ENCODE measurements at places on chromosomes 3 and 15.

GRCh38 chr3:143119974-143120715 is 574 bp downstream of the CHST2 start:
- peaks cover 7% of the 10 kb centered on the region for H3K36me3 ChIP-seq
- DNase-seq = peak; percentile 90
- no peaks in the 10 kb centered on the region for H3K27me3 ChIP-seq
- peak overlapping the region; percentile 94 for H3K27ac ChIP-seq

DNA sequence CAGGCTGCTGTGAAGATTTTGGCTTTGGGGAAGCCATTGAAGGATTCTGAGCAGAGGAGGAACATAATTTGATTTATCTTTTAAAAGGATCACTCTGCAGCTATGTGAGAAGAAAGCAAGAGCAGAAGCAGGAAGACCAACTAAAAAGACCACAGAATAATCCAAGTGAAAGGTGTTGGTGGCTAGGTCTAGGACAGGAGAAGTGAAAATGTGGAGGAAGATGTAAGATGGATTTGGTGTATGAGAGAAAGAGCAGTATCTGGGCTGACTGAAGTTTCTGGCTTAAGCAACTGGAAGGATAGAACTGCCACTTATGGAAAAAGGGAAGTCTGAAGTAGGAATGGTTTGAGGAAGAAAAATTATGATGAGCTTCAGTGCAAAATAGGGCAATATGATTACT is 62.0 kb downstream of the SFMBT1 start:
- peak overlapping the region; percentile 77 for H3K27ac ChIP-seq
- no peaks in the 10 kb centered on the region for H3K36me3 ChIP-seq
- DNase-seq = no peak
- no peak overlapping the region for H3K4me3 ChIP-seq
- peaks cover 20% of the 10 kb centered on the region for H3K4me1 ChIP-seq

DNA sequence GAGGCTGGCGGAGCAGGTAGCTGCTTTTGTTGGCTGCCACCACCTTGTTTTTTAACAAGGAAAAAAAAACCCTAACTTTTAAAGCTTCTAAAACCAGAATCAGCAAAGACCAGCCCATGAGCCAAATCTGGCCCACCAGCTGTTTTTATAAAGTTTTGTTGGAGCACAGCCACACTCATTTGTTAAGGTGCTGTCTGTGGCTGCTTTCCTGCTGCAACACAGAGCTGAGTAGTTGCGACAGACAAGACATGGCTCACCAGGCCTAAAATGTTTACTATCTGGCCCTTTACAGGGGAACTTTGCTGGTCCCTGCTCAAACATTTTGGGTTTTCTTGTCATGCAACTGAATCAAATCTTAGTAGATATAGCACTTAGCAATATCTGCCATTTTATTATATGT is 18.9 kb downstream of the EFCAB12 start:
- H3K4me1 ChIP-seq = peaks cover 3% of the 10 kb centered on the region
- DNase-seq = no peak
- H3K27me3 ChIP-seq = no peaks in the 10 kb centered on the region
- no peak overlapping the region for H3K4me3 ChIP-seq

GRCh38 chr3:124207873-124208485 is 216.1 kb upstream of the ROPN1 start:
- H3K4me3 ChIP-seq = no peak overlapping the region
- DNase-seq = no peak
- no peaks in the 10 kb centered on the region for H3K36me3 ChIP-seq
- peaks cover 5% of the 10 kb centered on the region for H3K4me1 ChIP-seq
- H3K27ac ChIP-seq = peak overlapping the region; percentile 35

DNA sequence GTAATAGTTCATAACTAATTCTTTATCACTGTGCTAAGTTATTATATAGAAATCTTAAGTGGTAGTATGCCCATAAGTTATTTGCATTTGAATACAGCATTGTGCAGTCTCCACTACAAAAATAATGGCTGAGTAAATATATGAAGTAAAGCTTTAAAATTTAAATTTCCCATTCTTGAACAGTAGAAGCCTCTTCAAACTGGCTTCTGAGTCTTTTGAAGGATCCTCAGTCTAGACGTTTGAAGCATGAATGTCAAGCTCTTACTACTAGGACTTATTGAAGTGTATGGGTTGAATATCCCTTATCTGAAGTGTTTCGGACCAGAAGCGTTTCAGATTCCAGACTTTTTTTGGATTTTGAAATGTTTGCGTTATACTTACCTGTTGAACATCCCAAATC is 16.3 kb downstream of the MORF4L1 start:
- no peak overlapping the region for H3K27ac ChIP-seq
- no peak overlapping the region for H3K4me3 ChIP-seq
- H3K27me3 ChIP-seq = no peaks in the 10 kb centered on the region
- peaks cover 100% of the 10 kb centered on the region for H3K36me3 ChIP-seq
- peaks cover 23% of the 10 kb centered on the region for H3K4me1 ChIP-seq

GRCh38 chr15:25439369-25439836 is 579 bp upstream of the UBE3A start:
- H3K27me3 ChIP-seq = no peaks in the 10 kb centered on the region
- peak overlapping the region; percentile 98 for H3K27ac ChIP-seq
- peak overlapping the region; percentile 52 for H3K4me3 ChIP-seq
- no peak for DNase-seq
- no peaks in the 10 kb centered on the region for H3K36me3 ChIP-seq
- H3K4me1 ChIP-seq = peaks cover 11% of the 10 kb centered on the region

GRCh38 chr3:154684021-154684420 is 254.0 kb upstream of the GPR149 start:
- H3K27ac ChIP-seq = no peak overlapping the region
- no peak overlapping the region for H3K4me3 ChIP-seq
- DNase-seq = no peak

DNA sequence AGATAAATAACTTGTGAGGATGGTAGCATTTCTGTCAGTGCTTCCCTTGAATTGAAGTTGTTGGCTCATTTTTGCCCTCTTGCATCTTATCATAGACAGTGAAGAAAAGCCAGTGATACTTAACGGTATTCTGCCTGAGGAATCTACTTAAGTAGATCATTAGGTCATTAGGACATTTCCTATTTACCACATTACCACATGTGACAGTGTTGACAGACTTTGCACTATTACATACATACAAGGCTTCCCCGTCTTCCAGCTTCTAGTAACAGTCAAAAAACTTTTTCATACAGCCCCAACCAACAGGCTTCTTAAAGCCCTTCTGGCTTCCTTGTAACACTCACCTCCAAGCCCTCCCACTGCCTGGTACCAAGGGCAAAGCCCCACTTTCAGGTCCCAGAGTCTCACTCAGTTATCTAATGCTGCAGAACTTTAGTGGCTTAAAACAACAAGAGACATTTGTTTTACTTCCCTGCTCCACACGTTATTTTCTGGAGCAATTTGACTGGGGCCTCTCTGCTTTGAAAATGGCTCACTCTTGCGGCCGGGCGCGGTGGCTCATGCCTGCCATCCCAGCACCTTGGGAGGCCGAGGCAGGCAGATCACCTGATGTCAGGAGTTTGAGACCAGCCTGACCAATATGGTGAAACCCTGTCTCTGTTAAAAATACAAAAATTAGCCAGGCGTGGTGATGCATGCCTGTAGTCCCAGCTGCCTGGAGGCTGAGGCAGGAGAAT is 40.0 kb downstream of the ASB7 start:
- no peak for DNase-seq
- peaks cover 65% of the 10 kb centered on the region for H3K4me1 ChIP-seq
- H3K36me3 ChIP-seq = peaks cover 6% of the 10 kb centered on the region
- peak overlapping the region; percentile 47 for H3K27ac ChIP-seq
- no peaks in the 10 kb centered on the region for H3K27me3 ChIP-seq

- no peaks in the 10 kb centered on the region for H3K36me3 ChIP-seq
- H3K4me3 ChIP-seq = no peak overlapping the region
- DNase-seq = no peak
- H3K27me3 ChIP-seq = no peaks in the 10 kb centered on the region
These were observed 56.2 kb downstream of the IL5RA start for GRCh38 chr3:3053974-3054373.

DNA sequence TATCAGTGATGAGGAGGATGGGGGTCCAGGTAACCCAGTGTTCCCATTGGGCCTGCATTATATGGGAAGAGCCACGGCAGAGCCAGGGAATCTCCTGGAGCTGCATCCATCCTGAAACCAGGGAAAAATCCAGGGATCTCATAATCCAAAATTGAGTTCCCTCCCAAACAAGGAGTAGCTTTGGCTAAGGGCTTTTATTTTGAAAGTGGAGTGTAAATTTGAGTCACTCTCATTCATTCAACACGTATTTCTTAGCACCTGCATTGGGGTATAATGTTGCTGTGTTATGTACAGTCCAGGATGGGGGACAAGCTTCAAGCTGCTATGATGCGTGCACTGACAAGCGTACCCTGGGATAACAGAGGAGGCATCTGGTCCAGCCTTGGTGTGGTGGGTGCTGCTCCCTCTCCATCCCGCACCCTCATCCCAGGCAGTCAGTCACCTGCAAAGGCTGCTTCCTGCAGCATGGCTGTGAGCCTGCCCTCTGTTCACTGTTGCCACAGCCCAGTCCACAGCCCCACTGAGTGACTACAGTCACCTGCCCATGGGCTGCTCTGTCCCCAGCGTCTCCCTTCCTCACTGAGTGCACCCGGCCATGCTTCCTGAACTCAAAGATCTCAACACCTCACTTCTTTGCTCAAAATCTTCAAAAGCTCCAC is 135.6 kb downstream of the OPA1 start:
- H3K4me1 ChIP-seq = no peaks in the 10 kb centered on the region
- H3K36me3 ChIP-seq = no peaks in the 10 kb centered on the region
- H3K27ac ChIP-seq = no peak overlapping the region
- no peaks in the 10 kb centered on the region for H3K27me3 ChIP-seq

DNA sequence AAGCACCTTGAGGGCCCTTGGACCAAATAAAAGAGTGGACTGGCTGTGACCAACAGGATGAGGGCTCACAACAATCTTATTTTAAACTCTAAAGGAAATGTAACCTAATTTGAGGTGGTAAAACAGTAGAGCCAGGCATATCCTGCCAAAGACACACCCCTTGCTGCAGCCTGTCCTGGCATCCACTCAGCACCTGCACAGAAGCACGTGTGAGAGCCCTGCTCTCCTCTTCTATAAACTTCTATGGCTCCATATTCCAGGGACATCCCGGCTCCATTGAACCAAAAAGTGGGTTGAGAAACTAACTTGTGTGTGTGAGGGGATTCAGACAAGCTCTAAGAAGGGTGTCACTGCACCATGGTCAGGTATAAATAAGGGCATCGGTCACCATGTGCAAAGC is 190.9 kb upstream of the CHRNA7 start:
- peaks cover 8% of the 10 kb centered on the region for H3K27me3 ChIP-seq
- DNase-seq = no peak
- H3K4me1 ChIP-seq = no peaks in the 10 kb centered on the region
- no peak overlapping the region for H3K27ac ChIP-seq
- H3K4me3 ChIP-seq = no peak overlapping the region
- no peaks in the 10 kb centered on the region for H3K36me3 ChIP-seq

DNA sequence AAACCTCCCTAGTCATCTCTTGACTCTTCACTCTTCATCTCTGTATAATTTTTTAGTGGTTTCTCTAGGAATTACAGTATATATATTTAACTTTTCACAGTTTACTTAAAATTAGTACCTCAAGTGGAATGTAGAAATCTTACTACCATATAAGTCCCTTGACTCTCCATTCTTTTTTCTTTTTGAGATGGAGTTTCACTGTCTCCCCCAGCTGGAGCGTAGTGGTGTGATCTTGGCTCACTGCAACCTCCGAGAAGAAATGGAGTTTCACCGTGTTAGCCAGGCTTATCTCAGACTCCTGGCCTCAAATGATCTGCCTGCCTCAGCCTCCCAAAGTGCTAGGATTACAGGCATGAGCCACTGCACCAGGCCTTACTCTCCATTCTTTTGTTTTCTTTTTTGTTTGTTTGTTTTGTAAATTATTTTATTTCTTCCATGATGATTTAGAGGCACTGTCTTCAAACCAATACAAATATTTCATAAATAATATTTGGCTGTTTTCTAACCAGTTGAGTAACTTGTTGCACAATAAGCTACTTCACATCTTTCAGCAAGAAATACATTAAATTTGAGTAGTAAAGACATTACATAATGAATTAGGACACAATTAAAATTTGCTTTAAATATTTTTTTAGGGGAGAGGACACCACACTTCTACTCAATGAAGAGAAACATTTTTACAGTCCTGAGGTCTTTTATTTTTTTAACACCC is 144.8 kb downstream of the RBPMS2 start:
- no peak overlapping the region for H3K4me3 ChIP-seq
- no peak overlapping the region for H3K27ac ChIP-seq

GRCh38 chr3:17075907-17076306 is 191.2 kb downstream of the PLCL2 start:
- H3K36me3 ChIP-seq = peaks cover 80% of the 10 kb centered on the region
- DNase-seq = no peak
- H3K4me1 ChIP-seq = peaks cover 9% of the 10 kb centered on the region
- H3K27me3 ChIP-seq = no peaks in the 10 kb centered on the region
- no peak overlapping the region for H3K27ac ChIP-seq
- no peak overlapping the region for H3K4me3 ChIP-seq

- peaks cover 54% of the 10 kb centered on the region for H3K36me3 ChIP-seq
- no peaks in the 10 kb centered on the region for H3K4me1 ChIP-seq
- no peak overlapping the region for H3K27ac ChIP-seq
These were observed 104.9 kb upstream of the NEDD4 start for GRCh38 chr15:56098195-56098863.

DNA sequence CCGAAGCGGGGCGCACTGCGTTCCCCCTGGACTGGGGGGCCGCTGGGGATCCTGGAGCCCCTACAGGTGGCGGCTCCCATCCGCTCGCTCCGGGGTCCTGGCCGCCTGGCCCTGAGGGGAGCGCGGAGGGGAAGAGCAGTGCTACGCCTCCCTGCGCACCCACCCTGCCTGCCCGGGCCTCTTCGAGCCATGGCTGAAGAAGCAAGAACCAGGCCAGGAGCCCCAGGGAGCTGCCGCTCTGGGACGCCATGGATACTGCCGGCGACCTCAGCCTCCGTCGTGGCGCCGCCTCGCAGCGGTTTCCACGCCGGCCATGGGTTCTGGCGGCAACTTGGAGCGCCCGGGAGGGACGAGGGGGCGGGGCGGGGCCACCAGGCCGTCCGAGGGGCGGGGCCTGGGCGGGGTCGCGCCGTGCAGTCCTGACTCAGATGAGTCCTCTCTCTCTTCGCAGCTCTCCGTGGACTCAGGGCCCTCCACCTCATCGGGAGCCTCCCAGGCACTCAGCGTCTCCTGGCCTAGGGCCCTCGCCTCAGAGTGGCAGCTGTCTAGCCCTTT is 50.9 kb downstream of the MYL3 start:
- no peak overlapping the region for H3K27ac ChIP-seq
- DNase-seq = peak; percentile 83
- peaks cover 18% of the 10 kb centered on the region for H3K4me1 ChIP-seq
- peaks cover 25% of the 10 kb centered on the region for H3K27me3 ChIP-seq

DNA sequence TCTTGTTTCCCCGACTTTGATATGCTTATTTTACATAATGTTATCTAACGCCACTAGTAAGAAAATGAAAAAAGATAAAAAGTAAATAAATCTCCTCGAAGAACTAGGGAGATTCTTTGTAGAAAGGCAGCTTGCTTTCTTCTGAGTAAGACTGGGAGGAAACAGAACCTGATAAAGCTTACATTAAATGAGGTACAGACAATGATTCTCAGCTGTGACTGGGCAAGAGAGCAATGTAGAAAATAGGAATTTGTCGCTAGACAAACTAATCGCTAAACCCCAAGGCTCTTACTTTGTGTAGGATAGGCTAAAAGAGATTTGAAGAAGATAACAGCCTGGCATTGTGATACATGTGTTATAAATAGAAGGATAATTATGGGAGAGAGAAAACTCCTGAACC is 919.0 kb upstream of the ALCAM start:
- H3K4me1 ChIP-seq = no peaks in the 10 kb centered on the region
- H3K4me3 ChIP-seq = no peak overlapping the region
- no peak for DNase-seq
- H3K36me3 ChIP-seq = no peaks in the 10 kb centered on the region

- no peak overlapping the region for H3K4me3 ChIP-seq
- H3K36me3 ChIP-seq = no peaks in the 10 kb centered on the region
- DNase-seq = no peak
- H3K4me1 ChIP-seq = no peaks in the 10 kb centered on the region
These were observed 341.4 kb upstream of the SGO1 start for GRCh38 chr3:20527368-20527767.
